ENCODE measurements at places on chromosomes 6 and 20. TPM values are rescaled to one million over a fixed set of nuclear protein-coding genes. Genes with fewer than 3 reads are reported as not detected.

DNA sequence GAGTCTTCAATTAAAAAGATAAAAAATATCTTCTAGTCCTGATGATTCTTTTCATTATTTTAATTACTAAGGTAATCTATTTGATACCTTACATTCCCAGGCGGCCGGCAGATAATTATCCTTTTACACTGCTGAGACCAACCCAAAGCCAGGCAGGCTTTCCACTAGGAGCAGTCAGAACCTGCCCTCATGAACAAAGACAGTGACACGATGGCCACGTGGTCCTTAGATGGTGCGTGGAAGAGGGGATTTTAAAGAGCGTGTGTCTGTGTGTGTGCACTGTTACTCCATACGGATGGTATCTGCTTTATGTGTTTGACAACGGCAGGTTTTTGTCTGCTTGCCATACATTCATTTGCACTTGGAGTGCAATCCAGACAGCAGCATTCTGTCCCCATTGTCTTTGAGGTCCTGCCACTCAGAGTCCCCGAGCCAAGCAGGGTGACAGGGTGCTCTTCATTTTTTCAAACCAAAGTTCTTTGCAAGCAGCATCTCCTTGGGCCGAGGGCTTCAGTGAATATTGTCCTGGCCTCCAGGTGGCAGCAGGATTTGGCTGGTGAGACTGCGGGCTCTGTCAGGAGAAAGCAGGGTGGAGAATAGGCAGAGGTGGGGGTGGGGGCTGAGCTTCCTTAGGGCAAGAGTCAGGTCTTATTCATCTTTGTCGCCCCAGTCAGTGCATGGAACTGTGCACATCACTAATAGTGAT lies 260.5 kb downstream of the NRN1 start:
- H3K27me3 ChIP-seq, result no peaks in the 10 kb centered on the region
- no peaks in the 10 kb centered on the region for H3K4me1 ChIP-seq
- H3K27ac ChIP-seq, result no peak overlapping the region
- no peaks in the 10 kb centered on the region for H3K36me3 ChIP-seq

DNA sequence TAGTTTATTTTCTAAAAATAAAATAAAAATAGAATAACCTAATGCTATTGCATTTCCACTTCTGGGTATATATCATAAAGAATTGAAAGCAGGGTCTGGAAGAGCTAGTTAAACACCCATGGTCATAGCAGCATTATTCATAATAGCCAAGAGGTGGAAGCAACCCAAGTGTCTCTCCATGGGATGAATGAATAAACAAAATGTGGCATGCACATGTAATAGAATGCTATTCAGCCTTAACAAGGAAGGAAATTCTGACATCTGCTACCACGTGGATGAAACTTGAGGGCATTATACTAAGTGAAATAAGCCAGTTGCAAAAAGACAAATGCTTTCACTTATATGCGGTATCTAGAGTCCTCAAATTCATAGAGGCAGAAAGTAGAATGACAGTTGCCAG lies 130.8 kb downstream of the TIAM2 start:
- no peak for DNase-seq
- H3K36me3 ChIP-seq, result no peaks in the 10 kb centered on the region
- no peaks in the 10 kb centered on the region for H3K27me3 ChIP-seq
- peaks cover 6% of the 10 kb centered on the region for H3K4me1 ChIP-seq
- H3K27ac ChIP-seq, result no peak overlapping the region

Gene RTN4IP1
- total RNA-seq, result 3.3 TPM

DNA sequence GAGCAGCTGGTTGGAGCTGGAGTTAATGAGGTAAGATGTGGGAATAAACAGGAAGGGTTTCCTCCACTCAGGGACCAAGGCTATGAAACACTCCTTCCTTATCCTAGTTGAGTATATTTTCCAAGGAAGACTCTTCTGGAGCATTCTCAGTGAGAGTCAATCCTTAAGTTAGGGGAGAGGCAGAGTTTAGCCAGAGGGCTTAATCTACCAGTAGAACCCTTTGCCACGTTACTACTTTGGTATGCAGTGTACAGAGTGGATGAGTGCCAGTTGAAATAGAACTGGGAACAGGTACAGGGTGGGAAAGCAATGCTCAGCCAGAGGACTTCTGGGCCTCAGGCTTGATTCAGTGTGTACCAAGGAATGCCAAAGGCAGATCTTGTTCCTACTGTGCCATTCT lies 114.3 kb downstream of the UBE3D start:
- no peak overlapping the region for H3K4me3 ChIP-seq
- no peak for DNase-seq
- no peaks in the 10 kb centered on the region for H3K4me1 ChIP-seq

GRCh38 chr20:48866936-48867335 lies 39.1 kb upstream of the PREX1 start:
- no peak overlapping the region for H3K27ac ChIP-seq
- no peaks in the 10 kb centered on the region for H3K27me3 ChIP-seq
- H3K4me1 ChIP-seq, result no peaks in the 10 kb centered on the region
- no peaks in the 10 kb centered on the region for H3K36me3 ChIP-seq
- no peak for DNase-seq
- H3K4me3 ChIP-seq, result no peak overlapping the region

Gene PHACTR3
- total RNA-seq, result 0.28 TPM

Gene BMP5
- under 0.01 TPM for total RNA-seq
